ENCODE measurements at places on chromosomes 13 and 19.
A peak's percentile ranks its signal among the peaks of the same experiment; 100 is the strongest.

DNA sequence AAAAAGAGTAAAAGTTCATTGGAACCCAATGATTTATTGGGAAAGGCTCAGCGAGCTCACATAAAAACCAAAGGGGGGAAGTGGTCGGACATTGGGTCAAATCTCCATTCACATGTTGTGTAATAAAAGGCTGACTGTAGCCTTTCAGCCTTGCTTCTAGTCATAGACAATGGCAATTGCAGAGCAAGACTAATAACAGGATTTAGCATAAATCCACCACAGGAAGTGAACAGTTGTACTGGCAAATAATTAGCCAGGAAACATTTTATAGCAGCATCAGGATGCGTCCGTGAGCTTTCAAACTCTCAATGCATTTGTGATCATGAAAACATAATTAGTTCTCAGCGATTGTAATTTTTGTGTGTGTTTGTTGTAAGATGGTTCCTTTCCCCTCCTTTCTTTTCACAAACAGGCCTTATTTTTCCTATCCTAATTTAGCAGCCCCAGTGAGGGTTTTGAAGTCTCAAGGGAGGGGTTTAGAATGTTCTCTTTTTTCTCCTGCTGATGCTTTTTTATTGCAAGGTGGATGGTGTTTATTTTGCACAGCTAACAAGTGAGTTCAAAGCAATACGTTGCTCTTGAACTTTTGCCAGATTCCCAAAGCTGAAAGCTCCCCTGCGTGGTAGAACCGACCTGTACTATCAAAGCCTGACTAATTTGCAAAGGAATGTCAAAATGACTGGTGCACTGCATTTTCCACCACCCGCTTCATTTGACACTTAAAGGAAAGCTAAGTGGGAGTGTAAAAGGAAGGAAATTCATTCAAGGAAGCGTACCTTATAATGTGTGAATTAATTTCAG is 105.6 kb downstream of the SPRY2 start:
- no peak for DNase-seq

GRCh38 chr13:107170270-107170931 is 602.5 kb upstream of the ARGLU1 start:
- DNase-seq = no peak

GRCh38 chr13:55155046-55155445 is 1985.7 kb upstream of the PRR20A start:
- DNase-seq = no peak

DNA sequence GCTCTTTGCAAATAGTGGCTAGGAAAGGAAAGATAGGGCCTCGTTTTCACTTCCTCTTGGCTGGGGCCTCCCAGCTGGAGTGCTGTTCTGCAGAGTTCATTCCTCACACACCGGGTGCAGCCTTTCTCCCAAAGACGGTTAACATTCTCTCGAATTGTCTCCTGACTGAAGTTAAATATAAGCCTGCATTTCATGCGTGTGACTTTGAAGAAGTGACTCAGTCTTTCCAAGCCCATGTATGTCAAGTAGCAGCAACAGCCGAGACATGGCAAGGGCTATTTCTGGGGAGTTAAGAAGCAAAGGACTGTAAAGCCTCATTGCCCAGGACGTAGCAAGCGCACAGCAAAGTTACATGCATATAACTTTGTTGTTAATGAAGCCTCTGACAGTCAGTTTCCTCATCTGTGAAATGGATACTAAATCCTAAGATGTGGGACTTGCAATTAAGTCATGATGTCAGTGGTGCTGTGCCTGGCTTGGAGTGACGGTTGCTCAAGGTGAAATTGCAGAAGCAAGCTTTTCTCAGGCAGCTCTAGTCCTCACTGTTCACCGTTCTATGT is 502.4 kb downstream of the MYO16 start:
- DNase-seq = no peak

- DNase-seq = no peak
Measured at GRCh38 chr19:23071147-23071511, 45.7 kb upstream of the ZNF730 start.

DNA sequence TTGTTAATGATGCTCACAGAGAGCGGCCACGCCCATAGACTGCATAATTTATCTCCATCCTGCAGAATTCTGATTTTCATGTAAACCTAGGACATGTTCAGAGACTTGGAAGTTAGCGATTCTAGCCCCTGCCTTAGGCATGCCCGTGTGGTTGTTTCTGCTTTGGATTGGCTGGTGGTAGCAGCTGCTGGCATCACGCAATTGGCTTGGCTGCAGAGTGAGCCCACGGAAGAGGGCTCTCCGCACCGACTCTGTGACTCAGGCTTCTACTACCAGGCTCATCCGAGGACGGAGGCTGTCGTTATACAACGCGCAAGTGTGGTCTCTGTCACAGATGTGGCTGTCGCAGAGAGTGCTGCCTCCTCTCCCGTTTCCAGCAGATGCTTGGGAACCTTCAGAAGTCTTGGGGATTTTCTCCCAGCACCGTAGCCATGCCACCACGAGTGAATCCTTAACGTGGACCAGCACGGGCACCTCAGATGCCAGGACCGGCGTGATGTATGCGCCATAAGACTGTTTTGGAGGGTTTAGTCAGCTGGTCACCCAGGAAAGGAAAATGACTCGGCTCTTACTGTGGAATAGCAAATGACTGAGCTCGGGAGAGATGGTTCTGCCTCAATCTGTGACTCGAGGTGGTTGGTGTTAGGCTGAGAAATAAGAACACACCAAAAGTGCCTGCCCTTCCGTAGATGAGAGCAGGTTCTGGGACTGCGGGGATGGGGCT is 61.0 kb upstream of the F7 start:
- DNase-seq = no peak

DNA sequence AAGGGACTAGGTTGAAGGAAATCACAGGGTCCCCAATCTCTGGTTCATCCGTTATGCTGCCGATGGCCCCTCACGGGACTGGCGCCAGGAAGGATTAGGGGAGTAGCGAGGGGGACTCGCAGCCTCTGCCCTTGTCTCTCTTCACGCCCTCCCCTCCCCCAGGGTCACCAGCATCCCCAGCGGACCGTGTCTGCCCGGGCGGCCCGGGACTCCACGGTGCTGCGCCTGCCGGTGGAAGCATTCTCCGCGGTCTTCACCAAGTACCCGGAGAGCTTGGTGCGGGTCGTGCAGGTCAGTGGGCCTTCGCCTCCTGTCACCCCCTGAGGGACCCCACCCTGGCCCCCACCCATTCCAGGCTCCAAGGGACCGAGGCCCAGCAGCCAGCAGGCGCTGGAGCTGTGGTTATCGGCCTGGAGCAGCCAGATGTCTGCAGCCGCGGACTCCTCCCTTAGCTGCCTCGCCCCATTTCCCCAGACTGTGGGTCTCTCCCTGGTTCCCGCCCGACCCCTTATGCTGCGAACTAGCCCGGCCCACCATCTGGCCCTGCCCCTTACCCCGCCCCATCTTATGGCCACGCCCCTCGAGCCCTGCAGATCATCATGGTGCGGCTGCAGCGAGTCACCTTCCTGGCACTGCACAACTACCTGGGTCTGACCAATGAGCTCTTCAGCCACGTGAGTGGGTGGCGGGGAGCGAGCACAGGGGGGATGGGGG is 5.4 kb downstream of the PNPLA6 start:
- DNase-seq = no peak

DNA sequence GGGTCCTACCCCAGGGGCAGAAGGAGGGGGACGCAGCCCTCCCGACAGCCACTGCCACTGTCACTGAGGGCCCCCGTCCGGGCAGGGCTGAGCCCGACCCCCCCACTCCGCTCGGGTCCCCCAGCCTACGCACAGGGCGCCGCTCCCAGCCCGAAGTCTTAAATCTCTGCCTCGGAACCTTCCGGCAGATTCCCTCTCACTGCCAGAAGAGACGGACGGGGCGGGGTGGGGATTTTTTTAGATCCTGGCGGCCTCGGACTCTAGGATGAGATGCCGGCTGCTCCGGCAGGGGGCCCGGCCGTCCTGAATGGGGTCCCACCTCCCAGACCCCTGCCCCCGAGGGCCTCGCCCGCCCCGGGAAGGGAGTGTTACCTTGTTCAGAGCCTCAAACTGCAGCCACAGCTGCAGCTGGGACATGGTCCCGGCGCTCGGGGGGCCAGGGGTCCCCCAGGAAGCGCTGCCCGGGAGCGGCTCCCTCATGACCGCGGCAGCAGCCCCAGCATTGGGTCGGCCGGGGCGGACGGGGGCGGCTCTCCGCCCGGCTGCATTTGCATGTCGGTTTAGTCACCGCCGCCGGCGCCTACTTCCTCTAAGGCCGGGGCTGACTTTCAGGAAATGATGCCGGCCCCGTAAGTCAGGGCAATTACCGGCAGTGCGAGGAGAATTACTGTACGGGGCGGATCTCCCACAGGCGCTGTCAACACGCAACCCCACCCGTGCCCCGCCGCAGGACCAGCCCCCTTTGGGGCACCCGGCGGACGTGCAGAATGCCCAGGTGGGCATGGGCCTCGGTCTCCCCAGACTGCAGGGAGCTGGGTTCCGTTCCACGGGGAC is 28.1 kb downstream of the GPX4 start:
- peak; percentile 79 for DNase-seq

DNA sequence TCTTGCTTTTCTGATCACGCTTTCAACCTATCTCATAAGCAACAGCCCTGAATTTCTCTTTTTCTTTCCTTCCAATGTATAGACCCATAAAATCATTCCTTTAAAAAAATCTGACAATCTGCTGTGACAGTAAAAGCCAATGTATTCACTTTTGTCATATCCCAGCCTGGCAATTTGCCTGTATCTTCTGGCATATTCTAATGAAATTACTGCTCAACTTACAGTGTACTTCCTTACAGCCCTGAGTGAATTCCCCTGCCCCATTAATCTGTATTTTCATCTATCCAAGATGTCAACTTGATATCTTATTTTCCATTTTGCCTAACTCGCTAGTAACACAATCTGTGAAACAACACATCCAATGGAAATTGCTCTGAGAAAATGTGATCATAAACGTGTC is 18.0 kb upstream of the SERP2 start:
- no peak for DNase-seq

- no peak for DNase-seq
Measured at GRCh38 chr13:50797091-50797490, 46.4 kb downstream of the DLEU7 start.

DNA sequence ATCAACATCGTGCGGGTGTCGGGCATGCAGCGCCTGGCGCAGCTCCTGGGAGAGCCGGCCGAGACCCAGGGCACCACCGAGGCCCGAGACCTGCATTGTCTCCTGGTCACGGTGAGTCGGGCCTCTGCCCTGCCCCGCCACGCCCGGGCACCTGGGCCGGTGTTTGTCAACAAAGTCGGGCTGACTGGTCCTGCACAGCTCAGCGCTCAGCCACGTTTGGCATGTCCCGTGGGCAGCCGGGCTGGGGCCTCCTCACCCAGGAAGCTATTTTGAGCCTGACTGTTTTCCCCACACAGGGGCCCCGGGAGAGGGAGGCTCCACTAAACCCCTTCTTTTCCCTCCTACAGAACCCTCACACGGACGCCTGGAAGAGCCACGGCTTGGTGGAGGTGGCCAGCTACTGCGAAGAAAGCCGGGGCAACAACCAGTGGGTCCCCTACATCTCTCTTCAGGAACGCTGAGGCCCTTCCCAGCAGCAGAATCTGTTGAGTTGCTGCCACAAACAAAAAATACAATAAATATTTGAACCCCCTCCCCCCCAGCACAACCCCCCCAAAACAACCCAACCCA is 1.3 kb downstream of the GADD45B start:
- DNase-seq = no peak

GRCh38 chr13:114298866-114299265 is 15.4 kb upstream of the CHAMP1 start:
- DNase-seq = no peak

- no peak for DNase-seq
Measured at GRCh38 chr19:1521636-1522035, 2.2 kb upstream of the PLK5 start.

GRCh38 chr19:18322318-18322758 is 538 bp downstream of the LSM4 start:
- DNase-seq = no peak

- no peak for DNase-seq
Measured at GRCh38 chr19:55838906-55839305, 2.6 kb downstream of the NLRP4 start.

- no peak for DNase-seq
Measured at GRCh38 chr13:90995614-90996013, 351.9 kb upstream of the MIR17HG start.

GRCh38 chr13:103539265-103539664 is 473.0 kb upstream of the SLC10A2 start:
- no peak for DNase-seq

GRCh38 chr19:48784527-48784926 is 26.3 kb downstream of the BCAT2 start:
- DNase-seq = no peak

GRCh38 chr13:111038887-111039286 is 76.2 kb upstream of the ARHGEF7 start:
- no peak for DNase-seq

DNA sequence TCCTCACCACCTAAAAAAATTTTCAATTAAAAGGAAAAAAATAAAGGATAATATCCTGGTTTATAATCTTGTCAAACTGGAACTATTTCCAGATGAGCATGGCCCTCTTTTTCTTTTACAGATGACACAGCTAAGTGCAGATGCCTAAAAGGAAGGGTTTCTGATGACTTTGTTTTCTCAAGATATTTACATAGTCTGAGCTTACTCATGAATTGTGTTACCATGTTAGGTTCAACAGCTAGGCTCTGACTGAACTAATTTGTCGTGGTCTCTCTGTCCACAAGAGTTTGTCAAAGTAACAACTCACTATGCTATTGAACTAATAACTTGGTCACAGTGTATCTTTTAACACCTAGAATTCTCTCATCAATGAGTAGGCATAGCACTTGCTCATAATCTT is 780.8 kb downstream of the GPC5 start:
- DNase-seq = no peak

DNA sequence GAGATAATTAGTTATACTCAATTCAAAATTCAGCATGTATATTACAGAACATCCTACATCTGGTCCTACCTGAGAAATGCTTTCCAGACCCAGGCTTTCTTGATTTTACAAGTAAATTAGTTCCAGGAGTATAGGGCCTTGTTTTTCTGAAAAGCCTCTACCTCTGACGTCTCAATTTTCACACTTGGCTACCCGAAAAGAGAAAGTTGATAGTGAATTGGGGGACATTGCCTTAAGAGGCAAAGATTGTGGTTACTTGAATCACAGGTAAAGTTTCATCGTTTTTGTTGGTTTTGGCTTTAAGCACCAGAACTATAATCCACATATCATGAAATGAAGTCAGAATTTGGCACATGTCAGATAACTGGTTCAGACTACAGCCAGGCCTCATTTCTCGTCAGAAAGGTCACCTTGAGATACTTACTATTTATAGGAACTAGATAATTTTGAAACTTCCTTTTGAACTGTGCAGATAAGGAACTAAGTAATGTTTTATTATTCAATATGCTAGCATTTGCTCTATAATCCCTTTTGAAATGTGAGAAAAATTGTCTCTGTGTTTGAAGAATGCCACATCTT is 30.8 kb downstream of the FAM124A start:
- no peak for DNase-seq

- no peak for DNase-seq
Measured at GRCh38 chr13:30776661-30777060, 41.3 kb downstream of the ALOX5AP start.

GRCh38 chr13:106063591-106064313 is 471.7 kb downstream of the EFNB2 start:
- no peak for DNase-seq
